ENCODE measurements at places on chromosomes 4 and X. TPM values are rescaled to one million over a fixed set of nuclear protein-coding genes. Genes with fewer than 3 reads are reported as not detected.

The CCDC149 gene
- 5.1 TPM for total RNA-seq

The ANXA3 gene
- total RNA-seq = 0.16 TPM

The HSD17B10 gene
- total RNA-seq = 80.2 TPM

The PSAPL1 gene
- total RNA-seq = not detected

The P2RY8 gene
- total RNA-seq = not detected

The ADH7 gene
- total RNA-seq = not detected
